ENCODE measurements at places on chromosomes 5 and 9.

DNA sequence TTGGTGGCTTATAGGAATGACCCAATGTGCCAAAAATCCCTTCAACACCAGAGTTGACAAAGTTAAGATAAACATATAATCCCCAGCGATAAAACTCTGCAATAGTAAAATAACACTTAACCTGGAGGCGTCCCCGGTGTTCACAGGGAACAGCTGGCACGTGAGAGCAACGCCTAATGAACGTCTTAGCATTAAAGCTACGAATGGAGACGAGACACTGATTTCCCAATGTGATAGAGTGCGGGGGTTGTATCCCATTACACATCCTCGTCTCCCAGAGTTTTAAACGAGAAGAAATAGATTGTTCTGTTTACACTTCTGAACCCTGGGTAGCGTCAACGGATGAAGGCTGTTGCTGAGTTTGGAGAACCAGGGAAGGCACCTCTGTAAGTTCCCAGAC, 57.6 kb downstream of the PTCH1 start:
- no peak for DNase-seq

GRCh38 chr5:141745390-141745789, 63.4 kb upstream of the ARAP3 start:
- no peak for DNase-seq

GRCh38 chr5:91312698-91313097, 70.4 kb downstream of the ARRDC3 start:
- no peak for DNase-seq

DNA sequence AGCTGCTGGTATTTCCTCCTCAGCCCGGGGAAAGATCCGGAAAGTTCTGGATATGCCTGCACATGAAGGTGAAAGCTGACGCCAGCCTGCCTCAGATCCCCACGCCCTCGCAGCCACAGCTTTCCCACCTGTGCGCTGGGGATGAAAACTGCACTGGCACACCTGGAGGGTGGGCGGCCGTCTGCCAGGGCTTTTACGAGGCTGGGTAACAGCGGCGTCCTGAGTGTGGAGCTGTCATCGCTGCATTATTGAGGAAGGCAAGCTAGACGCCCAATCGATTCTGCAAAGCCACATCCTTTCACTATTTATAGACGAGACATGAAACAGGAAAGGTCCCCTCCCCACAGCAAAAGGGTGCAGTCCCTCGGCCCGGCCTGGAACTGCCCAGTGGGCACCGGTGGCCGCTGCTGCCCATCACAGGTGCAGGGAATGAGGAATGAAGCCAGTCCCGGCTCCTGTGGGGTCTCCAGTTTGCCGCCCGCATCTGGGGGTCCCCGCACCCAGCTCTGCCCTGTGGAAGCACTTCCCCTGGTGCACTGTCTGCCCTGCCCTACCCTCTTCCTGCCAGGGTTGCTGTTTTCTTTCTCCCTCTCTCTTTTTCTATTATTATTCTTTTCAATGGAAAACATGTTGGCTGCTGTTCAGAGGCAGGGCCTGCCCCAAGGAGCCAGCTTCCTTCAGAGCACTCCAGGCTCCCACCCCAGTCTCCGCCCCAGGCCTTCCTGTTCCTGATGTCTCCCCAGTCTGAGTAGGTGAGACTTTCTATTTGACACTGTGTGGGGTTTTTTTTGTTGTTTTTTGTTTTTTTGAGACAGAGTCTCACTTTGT, 7.0 kb downstream of the NOTCH1 start:
- DNase-seq: no peak

GRCh38 chr9:136764301-136764891, at the start of gene LCN15:
Gene LCN15 (minus strand): TSS chr9:136764518. CDS start chr9:136764488, 30 bp downstream.
- DNase-seq: no peak

GRCh38 chr5:22887566-22887965, 34.4 kb upstream of the CDH12 start:
- no peak for DNase-seq

Measured in NCI-H187 (cell line).